Stimulated activated CD8-positive, alpha-beta memory T cell treated with anti-CD3 and anti-CD28 coated beads, Interleukin-7, amount 100 ng/mL, for 1 hour (primary cell): ENCODE measurements at places on chromosomes 1 and 21.
A peak's percentile ranks its signal among the peaks of the same experiment; 100 is the strongest.

DNA sequence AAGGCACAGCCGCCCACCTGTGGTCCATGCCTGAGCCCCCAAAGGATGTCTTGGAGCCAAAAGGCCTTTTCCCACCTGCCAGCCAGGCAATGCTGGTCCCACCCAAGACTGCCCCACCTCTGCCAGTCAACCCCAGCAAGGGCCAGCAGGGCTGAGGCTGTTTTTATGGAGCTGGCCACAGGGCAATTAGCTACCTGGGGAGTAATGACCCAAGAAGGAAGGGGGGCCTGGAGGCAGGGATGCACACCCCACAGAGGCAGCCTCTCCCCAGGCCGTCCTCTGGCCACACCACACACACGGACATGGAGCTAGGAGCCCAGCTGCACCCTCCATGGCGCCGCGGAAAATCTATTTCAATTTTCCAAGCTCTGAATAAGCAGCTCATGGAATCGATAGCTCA is 27.2 kb downstream of the CHD5 start:
- no peak for DNase-seq

DNA sequence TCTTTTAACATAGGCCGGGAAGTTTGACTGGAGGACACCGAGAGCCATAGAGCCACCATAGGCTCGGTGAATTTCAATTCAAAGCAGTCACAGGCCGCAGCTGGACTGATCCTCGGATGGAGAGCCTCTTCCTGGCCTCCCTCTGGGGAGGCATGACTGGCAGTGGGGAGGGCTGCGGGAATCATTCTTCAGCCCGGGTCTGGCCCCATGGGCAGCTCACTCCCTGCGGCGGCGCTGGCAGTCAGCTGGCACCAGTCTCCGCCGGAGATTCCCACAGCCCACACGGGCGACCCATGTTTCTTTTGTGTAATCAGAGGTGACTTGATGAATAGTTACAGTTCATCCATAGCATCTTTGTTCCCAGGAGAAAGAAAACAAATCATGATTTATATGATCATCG is 10.6 kb downstream of the ESPN start:
- no peak for DNase-seq

GRCh38 chr1:64186898-64187280 is 16.5 kb upstream of the UBE2U start:
- no peak for DNase-seq

GRCh38 chr21:33869873-33870272 is 45.7 kb downstream of the ATP5PO start:
- DNase-seq, result no peak

GRCh38 chr21:30958741-30959140 is 77.4 kb upstream of the KRTAP11-1 start:
- DNase-seq, result no peak

- no peak for DNase-seq
Observed at GRCh38 chr21:32539378-32539777, 45.9 kb downstream of the TCP10L start.

- DNase-seq, result peak; percentile 23
Observed at GRCh38 chr1:30749691-30750583, 7.6 kb downstream of the LAPTM5 start.

GRCh38 chr1:170284512-170284911 is 138.8 kb downstream of the NTMT2 start:
- no peak for DNase-seq

DNA sequence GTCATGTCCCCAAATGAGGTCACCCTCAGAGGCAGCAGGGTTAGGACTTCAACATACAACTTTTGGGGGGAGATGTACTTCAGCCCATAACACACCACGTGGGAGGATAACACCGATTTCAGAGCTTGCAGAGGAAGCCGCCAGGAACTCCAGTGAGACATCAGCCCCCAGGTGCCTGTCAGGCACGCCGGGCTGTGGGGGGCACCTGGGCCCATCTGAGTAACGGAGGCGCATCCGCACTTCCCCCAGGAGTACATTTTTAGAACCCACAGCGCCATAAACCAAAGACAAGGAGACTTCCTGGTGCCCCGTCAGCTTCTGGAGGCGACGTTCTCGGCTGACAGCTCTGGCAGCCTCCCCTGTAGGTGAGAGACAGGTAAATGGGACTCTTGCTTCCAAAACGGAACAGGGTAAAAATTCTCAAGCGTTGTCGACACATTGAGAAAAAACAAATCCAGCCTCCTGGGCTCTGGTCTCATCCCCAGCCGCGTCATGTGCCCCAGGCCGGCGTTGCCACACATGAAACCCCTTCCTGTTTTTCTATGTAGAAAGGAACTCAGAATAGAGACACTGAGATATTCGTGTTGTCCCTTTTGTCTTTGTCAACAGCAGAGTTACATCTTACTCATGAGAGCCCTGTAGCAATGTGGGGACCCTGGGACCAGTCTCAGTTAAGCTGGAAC is 93.3 kb downstream of the PDE9A start:
- DNase-seq, result peak; percentile 11

DNA sequence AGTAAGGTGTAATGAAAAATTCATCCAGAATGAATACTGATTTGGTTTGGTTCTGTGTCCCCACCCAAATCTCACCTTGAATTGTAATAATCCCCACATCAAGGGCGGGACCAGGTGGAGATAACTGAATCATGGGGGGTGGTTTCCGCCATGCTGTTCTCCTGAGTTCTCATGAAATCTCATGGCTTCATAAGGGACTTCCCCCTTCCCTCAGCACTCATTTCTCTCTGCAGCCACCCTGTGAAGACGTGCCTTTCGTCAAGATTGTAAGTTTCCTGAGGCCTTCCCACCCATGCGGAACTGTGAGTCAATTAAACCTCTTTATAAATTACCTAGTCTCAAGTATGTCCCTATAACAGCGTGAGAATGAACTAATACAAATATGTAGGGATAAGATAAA is 5.5 kb upstream of the SYNJ1 start:
- DNase-seq, result no peak

DNA sequence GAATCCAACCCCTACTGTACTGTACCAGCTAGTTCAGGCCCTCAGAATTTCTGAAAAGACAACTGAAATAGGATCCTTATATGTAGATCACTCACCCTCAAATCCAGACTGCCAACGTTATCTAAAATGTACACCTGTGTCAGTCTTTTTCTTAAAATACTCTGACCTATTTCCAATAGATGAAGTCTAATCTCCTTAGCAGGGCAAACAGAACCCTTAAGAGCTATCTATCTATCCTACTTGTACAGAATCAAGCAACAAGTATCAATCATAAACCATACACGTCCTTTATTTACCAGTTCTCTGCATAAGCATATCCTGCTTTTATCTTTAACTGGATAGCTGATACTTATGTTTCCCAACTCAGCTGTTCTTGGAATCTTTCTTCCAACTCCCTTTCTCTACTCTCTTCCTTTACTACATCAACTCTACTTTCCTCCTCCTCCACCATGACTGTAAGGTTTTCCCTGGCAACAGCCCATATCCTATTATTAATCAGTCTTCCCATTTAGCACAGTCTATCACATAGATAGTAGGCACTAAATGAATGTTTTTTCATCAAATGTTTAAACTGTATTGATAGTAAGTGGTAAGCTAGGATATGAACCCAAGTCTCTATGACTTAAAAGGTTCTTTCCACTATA is 2.8 kb downstream of the LRIF1 start:
- no peak for DNase-seq
